ENCODE measurements at places on chromosomes 5 and 9.

GRCh38 chr9:34451545-34451944 is 6.8 kb downstream of the FAM219A start:
- DNase-seq, result no peak

- no peak for DNase-seq
These were observed 4.9 kb downstream of the FBXO38 start for GRCh38 chr5:148388696-148389095.

- DNase-seq, result no peak
These were observed 113.8 kb upstream of the ANKRD55 start for GRCh38 chr5:56346741-56347535.

GRCh38 chr5:60883229-60883628 is 39.2 kb upstream of the ELOVL7 start:
- no peak for DNase-seq

DNA sequence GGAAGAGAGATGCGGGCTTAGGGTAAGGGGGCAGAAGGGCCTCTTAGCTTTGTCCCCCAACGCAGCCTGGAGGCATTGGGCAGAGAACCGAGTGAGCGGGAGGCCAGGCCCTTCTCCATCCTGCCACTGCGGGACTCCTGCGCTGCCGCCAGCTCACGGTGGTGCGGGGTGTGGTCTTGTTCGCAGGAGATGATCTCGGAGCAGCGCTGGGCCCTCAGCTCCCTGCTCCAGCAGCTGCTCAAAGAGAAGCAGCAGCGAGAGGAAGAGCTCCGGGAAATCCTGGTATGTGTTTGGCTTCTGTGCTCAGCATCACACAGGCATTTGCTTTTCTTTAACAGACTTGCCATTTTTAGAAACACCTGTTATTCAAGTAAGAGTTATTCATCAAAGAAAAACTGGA is 41.3 kb downstream of the LRSAM1 start:
- no peak for DNase-seq

GRCh38 chr9:129874261-129875101 is 39.2 kb downstream of the USP20 start:
- no peak for DNase-seq

DNA sequence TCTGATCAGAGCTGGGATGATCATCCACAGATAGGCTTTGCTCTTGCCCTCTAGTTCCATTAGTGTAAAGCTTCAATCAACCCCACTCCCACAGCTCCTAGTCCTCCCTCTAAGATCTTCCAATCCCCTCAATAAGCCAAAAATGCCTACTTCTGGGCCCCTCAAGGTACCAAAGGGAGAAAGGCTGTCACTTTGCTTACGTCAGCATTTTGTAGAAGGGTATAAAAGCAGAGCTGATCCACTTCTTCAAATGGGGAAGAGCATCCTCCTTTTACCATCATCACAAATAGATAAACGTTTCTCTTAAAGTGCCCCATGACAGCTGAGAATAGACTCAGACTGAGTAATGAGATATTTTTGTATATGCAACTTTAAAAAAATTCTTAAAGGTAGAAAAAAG is 13.1 kb upstream of the ADGRV1 start:
- DNase-seq, result no peak

GRCh38 chr9:28951945-28952344 is 1378.7 kb upstream of the C9orf72 start:
- DNase-seq, result no peak

- DNase-seq, result no peak
These were observed 12.5 kb upstream of the FOXE1 start for GRCh38 chr9:97840521-97840920.

GRCh38 chr9:83501565-83501964 is 36.6 kb downstream of the FRMD3 start:
- DNase-seq, result no peak

- DNase-seq, result no peak
These were observed 71.3 kb downstream of the INSL6 start for GRCh38 chr9:5113994-5114748.

DNA sequence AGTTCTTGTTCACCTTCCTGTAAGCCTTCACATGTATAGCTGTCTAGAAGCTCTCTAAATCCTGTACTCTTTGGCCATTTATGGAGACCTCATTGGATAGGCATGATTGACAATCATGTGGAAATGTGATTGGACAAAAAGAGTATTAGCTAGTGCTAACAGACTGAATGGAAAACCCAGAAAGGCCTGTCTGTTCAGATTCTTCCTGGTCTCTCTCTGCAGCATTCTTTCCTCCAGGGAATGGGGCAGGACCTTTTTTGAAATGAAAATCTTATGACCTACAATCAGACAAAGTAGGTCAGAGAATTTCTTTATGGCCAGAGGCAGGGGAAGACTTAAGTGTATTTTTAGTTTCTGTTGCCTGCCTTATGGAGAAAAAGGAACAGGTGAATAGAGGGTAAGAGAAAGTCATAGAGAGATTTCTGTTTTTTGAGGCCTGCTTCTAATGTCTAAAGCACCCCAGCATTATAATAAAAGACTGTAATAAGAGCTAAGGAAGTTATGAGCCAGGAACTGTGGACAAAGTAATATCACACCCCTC is 152.4 kb upstream of the CCDC152 start:
- DNase-seq, result no peak

DNA sequence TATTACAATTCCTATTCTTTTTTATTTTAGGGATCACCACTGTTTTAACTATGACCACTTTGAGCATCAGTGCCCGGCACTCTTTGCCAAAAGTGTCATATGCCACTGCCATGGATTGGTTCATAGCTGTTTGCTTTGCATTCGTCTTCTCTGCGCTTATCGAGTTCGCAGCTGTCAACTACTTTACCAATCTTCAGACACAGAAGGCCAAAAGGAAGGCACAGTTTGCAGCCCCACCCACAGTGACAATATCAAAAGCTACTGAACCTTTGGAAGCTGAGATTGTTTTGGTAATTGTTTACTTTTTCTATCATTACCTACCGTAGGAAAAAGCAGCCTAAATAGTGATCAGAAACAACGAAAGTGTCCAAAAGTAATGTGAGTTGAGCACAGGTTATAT is 6.4 kb downstream of the GABRA6 start:
- DNase-seq, result no peak
